ENCODE measurements at places on chromosomes 4 and X. TPM values are rescaled to one million over a fixed set of nuclear protein-coding genes. Genes with fewer than 3 reads are reported as not detected.

- no peak for DNase-seq
Measured at GRCh38 chr4:107261241-107261874, 225.2 kb upstream of the DKK2 start.

DNA sequence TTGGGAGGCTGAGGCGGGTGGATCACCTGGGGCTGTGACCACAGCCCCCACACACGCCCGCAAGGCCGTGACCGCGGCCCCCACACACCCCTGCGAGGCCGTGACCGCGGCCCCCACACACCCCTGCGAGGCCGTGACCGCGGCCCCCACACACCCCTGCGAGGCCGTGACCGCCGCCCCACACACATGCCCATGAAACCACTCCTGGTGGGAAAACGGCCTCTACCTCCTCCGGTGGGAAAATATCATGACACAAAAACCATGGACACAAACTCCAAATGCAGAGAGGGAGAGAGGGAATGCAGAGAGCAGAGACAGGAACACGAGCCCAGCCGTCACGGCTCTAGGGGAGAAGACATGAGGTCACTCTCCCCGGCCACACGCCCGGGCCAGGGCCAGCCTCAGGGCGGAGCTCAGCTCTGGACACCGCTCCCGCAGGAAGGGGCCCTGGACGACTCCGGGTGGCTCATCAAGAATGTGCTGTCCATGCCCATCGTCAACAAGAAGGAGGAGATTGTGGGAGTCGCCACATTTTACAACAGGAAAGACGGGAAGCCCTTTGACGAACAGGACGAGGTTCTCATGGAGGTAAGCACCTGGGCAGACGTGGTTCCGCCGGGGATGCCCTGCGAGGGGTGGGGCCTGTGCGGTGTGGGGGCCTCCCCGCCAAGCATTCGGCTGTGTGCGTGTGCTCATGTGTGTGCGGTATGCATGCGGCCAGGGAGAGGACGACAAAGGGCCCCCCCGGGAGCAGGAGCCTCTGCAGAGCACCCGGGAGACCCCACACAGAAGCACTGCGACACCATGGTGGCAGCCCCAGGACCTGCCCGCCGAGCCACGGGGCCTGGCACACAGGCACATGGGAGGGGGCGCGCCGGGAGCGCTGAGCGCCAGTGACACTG, 17.4 kb downstream of the ATP5ME start:
- no peak for DNase-seq

- DNase-seq, result no peak
Measured at GRCh38 chr4:99209671-99210070, 9.4 kb downstream of the ADH6 start.

- DNase-seq, result no peak
Measured at GRCh38 chr4:107094332-107094731, 58.2 kb upstream of the DKK2 start.

DNA sequence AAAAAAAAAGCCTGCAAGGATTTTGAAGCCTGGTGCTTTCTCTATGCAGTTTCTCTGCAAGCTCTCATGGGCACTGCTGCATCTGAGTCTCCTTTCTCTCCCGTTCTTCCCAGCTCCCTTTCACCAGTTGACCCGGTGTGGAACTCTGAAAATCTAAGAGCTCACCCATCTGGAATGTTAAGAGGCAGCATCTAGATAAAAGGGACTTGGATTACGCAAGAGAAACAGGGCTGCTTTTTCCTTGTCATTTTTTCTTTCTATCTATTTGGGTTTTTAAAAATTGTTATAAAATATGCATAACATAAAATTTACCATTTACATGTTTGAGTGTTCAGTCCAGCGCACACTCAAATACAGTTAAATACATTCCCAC, 95.2 kb upstream of the RPS6KA3 start:
- DNase-seq, result no peak

DNA sequence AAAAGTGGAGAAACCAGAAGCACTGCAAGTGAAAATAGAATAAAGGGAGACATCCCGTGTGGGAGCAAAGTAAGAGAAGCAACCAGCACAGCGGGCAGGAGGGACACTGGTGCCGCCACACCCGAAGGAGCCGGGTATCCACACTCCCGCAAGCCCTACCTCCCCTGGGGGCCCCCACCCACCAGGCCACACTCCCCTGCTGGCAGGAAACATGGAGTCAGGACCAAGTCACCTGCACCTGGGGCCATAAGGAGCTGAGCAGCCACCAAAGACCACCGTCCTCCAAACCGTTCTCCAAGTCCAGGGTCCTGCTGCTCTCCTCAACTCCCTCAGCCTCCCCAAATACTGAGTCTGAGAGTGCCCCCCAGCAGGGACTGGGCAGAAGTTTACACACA, 30.5 kb downstream of the FGFRL1 start:
- DNase-seq, result no peak

- DNase-seq, result no peak
Measured at GRCh38 chrX:38109042-38109898, 102.9 kb downstream of the SYTL5 start.

The GABRB1 gene
- total RNA-seq, result 0.69 TPM

The FGF16 gene
- total RNA-seq, result 0.49 TPM

All from skin of body (tissue), 3 donors.